NCI-H187 treated with DMSO at 0.1 percent for 48 hours (cell line): ENCODE measurements at places on chromosomes 4 and X.

GRCh38 chr4:186570193-186570996 is 15.0 kb upstream of the MTNR1A start:
- DNase-seq, result no peak

- no peak for DNase-seq
Observed at GRCh38 chr4:8303485-8304281, 34.1 kb downstream of the HTRA3 start.

DNA sequence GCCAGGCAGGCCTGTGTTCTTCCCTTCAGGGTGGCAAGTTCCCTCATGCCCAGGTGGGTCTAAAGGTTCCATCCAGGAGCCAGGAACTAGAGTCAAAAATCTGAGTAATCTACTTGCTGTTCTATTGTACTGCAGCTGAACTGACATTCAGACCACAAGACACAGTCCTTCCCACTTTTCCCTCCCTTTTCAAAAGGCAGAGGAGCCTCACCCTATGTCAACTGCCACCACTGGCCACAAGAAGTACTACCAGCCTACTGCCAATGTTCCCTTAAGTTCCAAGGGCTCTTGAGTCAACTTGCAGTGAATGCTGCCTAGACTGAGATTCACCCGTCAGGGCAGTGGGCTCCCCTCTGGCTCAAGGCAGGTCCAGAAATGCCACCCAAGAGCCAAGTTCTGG is 133.5 kb downstream of the FAM47B start:
- DNase-seq, result no peak

GRCh38 chr4:67700116-67700737 is 728 bp downstream of the UBA6 start:
- DNase-seq, result no peak

DNA sequence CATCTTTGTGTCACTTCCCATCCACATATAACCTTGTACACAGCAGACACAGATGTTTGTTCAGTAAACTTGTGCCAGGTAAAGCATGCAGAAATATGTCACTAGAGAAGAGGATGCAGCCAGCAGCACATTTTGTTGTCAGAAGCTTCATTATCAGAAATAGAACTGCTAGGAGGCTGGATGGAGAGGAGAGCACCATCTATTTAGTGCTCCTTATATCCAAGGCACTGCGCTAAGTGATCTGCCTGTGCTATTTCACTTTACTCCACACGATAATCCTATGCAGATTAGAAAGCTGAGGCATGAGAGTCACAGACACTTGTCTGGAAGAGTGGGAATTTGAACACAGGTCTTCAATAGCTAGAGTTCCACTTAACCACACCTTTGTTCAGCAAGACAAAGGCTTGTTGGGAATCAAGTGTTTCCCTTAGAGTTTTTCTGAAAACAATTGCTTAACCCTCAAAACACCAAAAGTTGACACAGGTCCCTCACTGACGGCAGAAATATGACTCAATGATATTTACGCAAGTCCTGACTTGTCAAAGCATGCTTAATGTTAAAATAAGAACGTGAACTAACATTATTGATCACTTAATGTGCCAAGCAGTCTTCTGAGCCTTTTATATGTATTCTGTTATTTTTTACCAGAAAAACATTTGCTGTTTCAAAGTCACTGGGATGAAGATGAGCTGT is 1.2 kb upstream of the QDPR start:
- no peak for DNase-seq

DNA sequence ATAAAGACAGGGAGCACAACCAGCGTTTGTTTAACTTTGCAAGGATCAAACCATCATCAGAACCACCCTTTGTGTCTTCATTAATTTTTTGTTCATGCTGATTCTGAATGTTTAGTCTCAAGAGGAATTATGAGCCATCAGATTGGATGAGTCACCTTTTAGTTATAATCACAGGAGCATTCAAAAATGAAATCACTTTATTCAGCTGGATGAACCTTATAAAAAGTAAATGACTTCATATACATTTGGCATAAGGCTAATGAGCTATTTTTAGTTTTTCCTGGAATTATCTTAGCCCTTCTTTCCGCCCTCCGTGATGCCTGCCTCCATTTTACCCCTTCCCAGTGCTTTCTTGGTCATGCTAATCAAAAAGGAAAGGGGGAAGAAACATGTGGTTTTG is 103.6 kb downstream of the SORBS2 start:
- DNase-seq, result no peak

DNA sequence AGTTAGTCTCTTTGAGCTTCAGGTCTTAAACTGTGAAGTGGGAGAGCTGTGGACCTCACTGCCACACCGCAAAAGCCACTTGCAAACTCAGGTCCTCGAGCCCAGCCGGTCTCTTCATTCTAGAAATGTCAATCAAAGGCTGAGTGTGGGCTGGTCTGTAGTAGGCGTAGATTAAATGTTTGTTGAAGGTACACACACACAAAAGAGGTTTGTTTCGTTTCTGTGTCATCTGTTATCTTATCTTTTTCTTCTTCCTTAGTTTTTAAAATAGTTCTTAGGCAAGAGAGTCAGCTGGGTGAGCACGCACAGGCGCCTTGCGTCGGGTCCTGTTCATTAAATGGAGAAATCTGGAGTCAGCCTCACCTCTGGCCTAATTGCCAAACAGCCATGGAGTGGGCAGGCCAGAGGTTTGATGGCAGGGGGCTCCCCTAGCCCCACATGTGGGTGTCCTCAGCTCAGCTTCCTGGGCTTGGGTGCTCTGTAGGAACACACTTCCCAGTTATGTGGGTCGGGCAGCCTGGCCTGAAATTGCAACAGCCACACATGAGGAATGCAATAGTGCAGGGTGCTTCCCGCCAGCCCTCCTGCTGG is 836 bp upstream of the PSAPL1 start:
- DNase-seq, result peak; percentile 59

DNA sequence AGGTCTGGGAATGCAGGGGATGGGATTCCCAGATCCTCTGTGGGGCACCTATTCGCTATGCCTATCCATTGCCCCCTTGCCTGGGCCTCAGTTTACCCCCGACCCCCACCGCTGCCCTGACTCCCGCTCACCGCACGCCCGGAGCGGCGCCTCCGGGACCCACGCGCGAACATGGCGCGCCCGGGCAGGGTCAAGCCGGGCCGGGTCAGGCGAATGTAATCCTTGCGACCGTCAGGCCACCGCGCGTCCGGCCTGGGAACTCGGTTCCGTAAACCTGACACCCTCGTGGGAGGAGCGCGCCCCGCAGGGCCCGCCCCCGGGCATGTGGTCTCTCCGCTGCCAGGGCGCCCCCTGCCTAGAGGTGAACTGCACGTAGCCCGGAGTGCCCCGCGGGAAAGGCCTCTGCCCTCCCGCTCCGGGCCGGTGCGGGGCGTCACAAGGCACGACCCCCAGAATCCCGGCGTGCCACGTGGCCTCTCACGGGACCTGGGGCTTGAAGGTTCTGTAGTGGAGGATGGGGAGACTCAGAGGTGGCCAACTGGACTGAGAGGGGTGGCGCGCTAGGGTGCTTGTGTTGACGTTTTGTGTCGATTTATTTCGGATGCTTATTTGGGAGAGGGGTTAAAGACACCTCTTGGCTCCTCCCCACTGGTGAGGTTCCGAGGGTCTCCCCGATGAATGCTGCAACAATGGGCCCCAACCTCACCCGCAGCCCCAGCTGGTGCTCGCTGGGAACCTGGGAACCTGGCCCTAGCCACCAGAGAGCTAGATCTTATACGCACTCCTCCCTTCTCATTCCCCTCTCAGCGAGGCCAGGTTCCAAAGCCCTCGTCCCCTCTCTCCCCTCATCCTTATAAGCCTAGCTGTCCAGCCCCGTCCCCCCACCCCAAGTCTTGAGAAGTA is at the start of gene PRICKLE3:
PRICKLE3 (minus strand) TSS at position 249 of the 903 bp plus-strand sequence; CDS start at position 173, 76 bp downstream.
- no peak for DNase-seq

DNA sequence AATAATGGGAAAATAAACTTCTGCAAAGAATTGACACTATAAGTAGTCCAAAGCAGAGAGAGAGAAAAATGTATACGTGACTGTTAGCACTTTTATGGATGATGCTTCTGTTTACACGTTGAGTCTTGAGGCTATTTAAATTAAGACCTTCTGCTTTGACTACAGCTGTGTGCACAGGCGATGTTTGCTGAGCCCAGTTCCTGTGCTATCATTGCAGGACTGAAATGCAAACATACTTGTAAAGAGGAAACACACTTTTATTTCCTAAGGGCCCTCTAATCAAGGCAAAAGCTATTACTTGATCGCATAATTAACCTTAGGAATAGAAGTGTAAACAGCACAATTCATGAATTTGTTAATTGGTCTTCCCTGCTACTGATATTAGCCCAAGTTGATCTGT is 226.9 kb downstream of the FBXW7 start:
- DNase-seq, result no peak

- no peak for DNase-seq
Observed at GRCh38 chr4:3022112-3022511, 52.2 kb downstream of the HTT-AS start.

DNA sequence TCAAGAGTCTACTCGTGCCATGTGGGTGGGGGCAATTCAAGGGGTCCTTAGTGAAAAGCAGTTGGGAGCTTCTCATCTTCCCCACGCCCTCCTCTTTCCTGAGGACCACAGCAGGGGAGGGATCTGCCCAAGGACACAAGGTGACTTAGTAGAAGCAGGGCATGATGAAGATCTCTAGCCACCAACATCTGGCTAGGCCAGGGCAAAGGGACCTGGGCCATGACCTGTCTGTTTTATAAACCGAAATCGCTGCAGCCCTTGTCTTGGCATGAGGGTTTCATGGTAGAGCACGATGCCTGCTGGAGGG is 5.1 kb downstream of the G6PD start:
- no peak for DNase-seq

GRCh38 chr4:7719354-7720174 is 220.1 kb downstream of the AFAP1 start:
- no peak for DNase-seq

GRCh38 chrX:9535101-9535500 is 70.2 kb downstream of the TBL1X start:
- no peak for DNase-seq

DNA sequence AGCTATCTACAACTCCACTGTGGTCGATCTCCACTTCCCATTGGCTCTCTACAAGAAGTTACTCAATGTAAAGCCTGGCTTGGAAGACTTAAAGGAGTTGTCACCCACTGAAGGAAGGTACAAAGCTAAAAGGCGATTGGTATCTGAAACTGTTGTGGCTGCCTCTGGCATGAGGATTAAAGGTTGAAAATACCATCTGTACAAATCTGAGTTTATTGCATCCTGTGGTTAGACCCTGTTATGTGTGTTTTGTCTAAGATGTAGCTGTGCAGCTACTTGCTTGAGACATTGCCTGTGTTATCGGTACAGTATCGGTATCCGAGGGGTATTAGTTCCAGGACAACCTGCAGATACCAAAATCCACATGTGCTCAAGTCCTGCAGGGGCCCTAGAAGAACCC is 16.4 kb downstream of the NAP1L5 start:
- DNase-seq, result no peak

- DNase-seq, result no peak
Observed at GRCh38 chrX:68284281-68284904, 148.9 kb downstream of the OPHN1 start.

GRCh38 chr4:19177616-19178015 is 1074.1 kb upstream of the SLIT2 start:
- DNase-seq, result no peak

DNA sequence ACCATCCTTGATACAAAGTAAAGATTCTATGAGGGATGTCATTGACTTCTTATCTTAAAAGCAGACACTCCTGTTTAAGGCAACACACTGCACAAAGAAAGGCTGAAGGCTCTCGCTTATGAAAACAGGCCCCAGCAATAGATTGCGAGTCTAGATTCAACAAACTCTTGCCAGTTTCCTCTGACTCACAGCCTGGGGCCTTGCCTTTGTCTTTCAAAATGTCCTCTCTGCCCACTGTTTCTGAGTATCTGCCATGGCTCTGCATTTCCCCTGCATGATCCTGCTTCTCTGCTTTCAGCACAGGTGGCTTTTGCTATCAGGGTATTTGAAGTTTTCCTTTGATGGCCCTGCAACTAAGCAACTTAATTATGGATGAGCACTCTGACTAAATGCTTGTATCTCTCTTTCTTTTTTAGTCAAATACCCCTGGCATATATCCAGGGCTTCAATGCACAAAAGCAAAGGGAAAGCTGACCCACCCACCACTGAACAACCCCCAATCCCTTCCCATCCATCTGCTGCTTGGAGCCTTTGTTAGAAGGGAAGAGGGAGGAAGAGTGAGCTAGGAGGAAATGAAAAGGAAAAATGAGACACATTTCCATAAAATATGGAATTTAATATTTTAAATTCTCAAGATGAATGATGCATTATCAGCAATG is 32.2 kb downstream of the NDP start:
- DNase-seq, result no peak

- no peak for DNase-seq
Observed at GRCh38 chr4:109548655-109549054, 11.4 kb upstream of the MCUB start.

GRCh38 chrX:22033818-22034217 is 1.7 kb downstream of the PHEX start:
- no peak for DNase-seq
